Right renal pelvis (tissue), 4 donors: ENCODE measurements at places on chromosomes 2 and 18. TPM values are rescaled to one million over a fixed set of nuclear protein-coding genes. Genes with fewer than 3 reads are reported as not detected.

MYO1B gene
- polyA plus RNA-seq = 101 TPM

ACTG2 gene
- polyA plus RNA-seq = 0.80 TPM

APOB gene
- 1.6 TPM for polyA plus RNA-seq

PLGLB2 gene
- polyA plus RNA-seq = 3.0 TPM

UGT1A3 gene
- polyA plus RNA-seq = 0.06 TPM

IL1RL2 gene
- polyA plus RNA-seq = 1.4 TPM

GNLY gene
- not detected for polyA plus RNA-seq

GRCh38 chr2:166180951-166181812 is 53.4 kb upstream of the SCN1A start:
- DNase-seq = no peak

DNA sequence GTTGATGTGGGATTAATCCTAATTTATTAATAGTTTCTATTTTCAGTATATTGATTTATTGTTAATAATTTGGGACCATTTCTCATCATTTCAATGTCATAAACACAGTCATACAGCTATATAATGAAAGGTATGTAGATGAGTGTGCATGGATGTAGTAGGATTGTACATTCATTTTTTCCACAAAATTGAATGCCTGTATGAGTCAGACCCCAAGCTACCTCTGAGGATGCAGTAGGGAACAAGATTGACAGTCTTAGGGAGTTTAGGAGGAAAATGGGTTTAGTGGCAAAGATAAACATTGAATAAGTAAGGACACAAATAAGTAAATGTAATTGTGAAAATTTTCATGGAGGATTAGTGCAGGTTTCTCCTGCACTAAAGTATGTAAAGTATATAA is 14.1 kb upstream of the TMEFF2 start:
- DNase-seq = no peak

DNA sequence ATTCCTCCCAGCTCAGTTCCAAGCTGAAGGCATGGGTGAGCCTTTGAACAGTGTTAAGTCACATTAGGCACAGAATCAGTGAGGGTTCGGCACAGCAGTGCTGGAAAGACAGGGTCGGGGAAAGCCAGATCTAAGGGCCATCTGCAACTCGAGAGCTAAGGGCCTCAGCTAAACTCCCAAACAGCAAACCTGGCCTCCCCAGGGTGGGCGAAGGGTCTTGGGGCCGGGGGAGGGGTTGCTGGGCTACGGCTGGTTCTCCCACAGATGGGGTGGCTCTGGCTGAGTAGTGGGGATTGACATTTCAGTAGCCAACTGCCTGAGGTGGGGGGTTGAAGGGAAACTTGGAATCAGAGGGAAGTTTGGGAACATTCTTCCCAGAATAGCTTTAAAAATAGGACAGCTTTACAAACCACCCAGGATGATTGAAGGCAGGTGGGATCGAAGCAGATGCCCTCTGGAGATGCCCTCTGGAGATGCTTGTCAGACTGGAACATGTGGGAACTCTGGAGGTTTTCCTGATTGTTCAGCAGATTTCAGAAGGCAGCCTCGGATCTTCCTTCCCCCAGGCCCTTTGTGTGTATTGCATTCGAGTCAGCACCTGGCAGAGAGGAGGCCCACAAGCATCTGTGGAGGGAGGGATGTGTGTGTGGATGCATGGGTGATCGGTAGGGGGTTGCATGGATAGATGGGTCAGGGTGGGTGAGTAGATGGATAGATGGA is 156.4 kb downstream of the SMAD7 start:
- DNase-seq = no peak

DNA sequence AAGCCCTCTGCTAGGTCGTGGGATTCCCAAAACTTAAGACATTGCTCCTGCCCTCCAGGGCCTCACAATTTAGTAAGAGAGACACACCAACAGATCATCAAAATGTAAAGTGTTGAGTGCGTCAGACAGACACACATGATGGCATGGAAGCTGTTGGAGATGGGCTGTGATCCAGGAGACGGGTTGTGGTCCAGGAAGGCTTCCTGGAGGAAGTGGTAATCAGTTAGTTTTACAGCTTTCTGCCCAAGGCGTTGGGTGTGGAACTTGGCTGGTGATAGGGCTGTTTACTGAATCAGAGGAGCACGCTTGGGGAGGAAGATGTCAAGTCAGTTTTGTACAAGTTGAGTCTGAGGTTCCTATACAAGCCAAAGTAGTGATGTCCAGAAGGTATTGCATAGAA is 24.0 kb upstream of the GLI2 start:
- no peak for DNase-seq

DNA sequence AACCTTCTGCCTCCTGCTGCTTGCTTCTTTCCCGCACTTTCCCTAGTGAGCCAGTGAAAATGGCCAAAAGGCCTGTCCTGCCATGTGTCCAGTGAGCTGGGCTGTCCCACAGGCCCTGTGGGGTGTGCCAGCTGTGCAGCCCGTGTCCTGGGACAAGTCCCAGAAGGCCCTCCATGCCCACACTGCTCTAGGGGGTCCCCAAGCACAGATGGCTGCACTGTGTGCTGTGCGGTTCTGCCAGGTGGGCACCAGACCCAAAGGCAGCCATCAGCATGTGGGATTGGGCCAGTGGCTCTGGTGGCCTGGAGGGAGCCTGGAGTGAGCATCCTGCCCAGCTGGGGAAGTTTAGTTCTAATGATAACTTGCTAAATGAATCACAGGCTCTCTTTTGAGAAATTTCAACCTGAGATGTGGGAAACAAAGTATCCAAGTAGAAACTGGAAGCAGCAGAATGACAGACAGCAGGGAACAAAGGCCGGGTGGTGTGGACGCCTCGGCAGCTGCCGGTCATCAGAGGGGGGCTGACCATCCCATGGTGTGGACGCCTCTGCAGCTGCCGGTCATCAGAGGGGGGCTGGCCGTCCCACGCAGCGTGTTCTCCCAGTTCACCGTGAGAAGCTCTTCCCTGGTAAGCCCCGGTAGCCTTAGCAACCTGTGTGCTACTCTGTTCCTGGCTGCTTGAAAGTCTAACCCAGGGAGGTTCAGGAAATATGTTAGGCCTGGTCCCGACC is 9.9 kb upstream of the CNDP2 start:
- no peak for DNase-seq

DNA sequence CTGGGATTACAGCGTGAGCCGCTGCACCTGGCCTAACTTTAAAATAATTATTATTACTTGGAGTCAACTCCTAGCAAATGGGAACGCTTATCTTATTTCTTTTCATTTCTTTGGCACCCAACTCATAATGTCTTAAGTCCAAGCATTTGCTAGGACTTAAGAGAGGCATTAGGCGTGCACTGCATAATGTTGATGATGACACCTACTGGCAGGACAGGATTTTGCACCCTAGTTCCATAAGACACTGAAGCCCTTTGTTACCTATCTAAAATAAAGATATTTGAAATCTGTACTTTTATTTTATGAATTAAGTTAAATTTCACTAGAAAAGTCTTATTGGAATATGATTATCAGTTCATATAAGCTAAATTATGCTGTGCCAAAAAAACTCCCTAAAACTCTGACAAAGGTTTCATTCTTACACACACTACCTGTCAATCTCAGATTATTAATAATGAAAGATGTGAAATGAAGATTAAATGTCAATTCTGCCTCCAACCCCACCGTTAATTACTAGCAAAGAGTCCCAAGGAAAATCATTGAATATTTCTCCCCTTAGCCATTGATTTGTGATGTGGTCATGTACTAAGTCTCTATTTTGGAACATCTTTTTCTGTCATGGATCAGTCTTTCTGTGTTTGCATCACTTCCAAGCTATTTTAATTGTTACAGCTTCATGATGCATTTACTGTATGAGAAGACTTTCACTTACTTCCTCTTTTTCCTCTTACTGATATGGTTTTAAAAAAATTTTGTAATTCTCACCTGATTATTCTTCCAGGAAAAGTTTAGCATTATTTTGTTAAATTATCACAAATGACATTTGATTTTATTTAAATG is 12.7 kb upstream of the CDH2 start:
- no peak for DNase-seq

DNA sequence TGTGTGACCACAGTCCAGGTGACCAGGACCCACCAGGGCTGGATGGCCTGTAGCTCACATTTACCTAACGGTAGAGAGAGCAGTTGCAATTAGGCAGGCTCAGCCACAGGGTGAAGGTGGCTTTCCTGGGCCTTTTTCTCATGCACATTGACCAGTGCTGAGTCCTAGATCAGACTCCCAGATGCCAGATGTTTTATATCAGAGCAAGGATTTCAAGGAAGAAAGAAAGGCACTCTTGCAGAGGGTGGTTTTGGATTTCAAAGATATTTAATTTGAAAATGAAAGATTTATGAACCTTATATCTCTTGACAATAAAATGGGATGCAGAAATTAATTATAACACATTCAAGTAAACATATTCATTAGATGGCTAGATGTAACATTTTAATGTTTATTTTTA is 694.2 kb upstream of the GYPC start:
- DNase-seq = no peak

DNA sequence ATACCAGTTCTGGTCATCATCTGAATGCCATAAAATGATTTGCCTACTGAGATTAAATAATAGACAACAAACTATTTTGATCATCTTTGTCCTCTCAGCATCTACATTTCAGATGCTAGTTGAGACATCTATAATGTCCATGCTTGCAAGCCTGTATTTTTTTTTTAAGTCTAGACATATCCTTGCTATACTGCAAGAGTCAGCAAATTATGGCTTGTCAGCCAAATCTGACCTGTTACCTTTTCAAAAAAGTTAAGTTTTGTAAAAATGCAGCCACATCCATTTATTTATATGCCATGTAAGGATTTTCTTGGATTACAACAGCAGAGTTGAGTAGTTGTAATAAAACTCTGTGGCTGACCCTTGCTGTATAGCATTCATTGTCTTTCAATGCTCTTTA is 1355.7 kb upstream of the FAM98A start:
- DNase-seq = no peak

- no peak for DNase-seq
These were observed 166.7 kb upstream of the ZEB2 start for GRCh38 chr2:144686518-144687215.

DNA sequence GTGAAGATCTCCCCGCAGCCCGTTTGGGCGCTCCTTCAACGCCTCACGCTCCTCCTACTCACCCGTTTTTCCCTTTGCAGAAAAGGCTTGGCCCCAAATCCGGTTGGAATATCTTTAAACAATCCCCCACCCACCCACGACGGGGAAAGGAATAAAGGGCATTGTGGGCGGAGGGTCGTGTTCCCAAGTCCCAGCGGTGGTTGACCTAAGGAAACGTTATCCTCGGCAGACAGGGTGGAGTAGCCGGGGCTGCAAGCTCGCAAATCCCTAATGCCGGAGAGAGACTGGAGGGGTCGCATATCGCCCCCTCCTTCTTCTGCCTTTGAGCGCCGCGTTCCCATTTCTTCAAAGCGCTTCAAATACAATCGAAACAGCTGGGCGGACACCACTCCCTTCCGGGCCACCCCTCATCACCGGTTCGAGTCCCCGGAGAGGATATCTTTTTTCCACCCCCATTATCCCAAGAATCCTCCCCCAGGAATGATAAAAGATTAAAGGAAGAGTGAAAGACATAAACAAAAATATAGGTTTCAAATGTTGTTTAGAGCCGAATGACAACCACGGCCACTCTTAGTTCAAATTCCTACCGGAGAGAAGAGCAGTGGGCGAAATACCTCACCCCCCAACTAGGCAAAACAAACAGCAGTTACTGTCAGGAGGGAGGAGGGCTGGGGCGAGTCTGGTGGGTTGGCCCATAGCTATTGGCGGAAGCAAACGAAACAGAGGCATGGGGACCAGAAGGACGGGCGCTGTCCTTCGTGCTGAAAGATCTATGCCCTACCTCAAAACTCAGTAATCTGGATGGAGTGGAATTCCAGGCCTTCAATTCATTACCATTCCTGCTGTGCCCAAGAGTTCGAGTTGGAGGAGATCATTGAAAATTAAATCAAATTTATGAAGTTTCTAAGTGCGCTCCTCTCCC is 2.8 kb upstream of the GAD1 start:
- DNase-seq = peak; percentile 70

- no peak for DNase-seq
These were observed 67.6 kb upstream of the ERBB4 start for GRCh38 chr2:212606232-212606631.

DNA sequence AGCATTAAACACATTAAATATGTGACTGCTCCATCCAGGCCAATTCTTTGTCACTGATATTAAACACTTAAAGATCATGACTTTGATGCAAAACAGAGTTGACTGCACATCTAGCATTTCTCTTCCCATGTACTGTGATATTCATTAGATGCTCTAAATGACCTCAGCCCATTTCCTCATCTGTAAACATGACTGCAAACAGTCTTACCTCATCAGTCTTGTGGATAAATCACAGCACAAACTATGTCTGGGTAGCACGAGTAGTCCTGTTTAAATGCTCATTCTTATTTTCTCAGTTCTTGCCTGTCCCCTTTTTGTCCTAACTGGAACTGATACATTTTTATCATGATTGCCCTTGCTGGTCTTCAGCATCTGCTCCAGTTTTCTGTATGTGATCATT is 1974.8 kb upstream of the LRRTM1 start:
- no peak for DNase-seq

DNA sequence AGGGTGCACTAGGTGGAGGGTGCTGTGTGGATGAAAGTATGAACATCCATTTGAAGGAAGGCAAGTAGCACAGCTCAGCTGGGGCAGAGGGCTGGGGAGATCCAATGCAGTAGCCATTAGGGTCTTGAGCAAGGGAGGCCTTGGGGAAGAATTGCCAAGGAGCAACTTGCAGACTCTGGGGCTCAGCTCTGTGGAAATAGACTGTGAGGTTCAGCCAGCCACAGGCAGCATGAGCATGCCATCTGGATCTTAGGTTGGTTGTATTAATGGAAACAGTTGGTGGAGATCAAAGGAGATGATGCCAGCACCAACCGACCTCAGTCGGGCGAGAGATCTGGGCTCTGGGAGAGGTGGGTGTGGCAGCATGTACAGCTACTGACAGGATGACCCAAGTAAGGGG is 5.6 kb downstream of the ZAP70 start:
- no peak for DNase-seq

GRCh38 chr2:17401096-17401495 is 117.1 kb downstream of the RAD51AP2 start:
- DNase-seq = no peak

GRCh38 chr2:10165861-10166675 is 43.5 kb downstream of the RRM2 start:
- no peak for DNase-seq

DNA sequence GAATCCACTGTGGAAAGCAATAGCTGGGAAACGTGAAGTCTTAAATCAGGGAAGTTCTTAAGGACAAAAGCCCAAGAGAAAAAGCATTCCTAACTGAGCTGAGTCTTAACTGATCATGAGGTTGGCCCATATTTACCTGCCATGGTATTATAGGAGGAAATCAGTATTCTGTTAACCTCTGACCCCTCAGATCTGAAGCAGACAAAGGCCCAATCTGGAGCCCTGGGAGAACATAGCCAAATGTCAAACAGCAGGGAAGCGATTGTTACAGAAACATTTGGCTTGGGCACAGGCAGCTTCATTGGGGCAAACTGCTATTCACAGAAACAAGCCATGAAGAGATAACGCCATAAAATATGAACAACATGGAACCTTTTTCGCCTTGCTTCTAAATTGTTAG is 18.8 kb downstream of the EPHA4 start:
- DNase-seq = no peak

DNA sequence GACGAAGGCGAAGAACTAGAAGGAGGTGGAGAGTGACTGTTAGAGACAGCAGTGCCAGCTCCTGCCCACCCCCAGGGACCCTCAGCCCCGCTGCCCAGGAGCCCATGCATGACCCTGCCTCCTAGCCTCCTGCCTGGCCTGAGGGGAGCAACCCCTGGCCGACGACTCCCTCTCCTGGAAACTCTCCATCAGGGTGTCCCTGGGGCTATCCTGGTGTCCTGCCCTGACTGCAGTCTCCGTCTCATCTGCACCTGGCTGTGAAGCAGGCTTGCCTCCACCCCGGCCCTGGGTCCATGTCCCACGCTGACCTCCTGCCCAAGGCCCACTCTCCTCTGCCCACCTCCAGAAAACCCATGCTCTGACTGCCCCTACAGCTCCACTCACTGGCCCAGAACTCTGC is 120.2 kb downstream of the RPIA start:
- DNase-seq = no peak
